ENCODE measurements at places on chromosomes 1 and 21.

- no peak for DNase-seq
Measured at GRCh38 chr1:246934765-246935164, 3.0 kb upstream of the AHCTF1 start.

DNA sequence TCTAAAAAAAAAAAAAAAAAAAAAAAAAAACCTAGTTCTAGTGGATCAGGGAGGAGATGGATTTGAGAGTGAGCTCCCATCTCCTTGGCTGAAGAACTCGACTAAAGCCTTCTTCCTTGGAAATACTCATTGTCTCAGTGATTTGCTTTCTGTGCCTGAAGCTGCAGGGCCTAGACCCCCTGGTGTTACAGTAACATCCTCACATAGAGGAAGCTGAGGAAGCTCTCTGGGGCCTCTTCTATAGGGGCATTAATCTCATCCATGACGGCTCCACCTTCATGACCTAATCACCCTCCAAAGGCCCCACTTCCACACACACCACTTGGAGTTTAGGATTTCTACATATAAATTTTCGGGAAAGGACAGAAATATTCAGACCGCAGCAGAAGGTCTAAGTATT lies 95.9 kb upstream of the ETS2 start:
- no peak for DNase-seq

DNA sequence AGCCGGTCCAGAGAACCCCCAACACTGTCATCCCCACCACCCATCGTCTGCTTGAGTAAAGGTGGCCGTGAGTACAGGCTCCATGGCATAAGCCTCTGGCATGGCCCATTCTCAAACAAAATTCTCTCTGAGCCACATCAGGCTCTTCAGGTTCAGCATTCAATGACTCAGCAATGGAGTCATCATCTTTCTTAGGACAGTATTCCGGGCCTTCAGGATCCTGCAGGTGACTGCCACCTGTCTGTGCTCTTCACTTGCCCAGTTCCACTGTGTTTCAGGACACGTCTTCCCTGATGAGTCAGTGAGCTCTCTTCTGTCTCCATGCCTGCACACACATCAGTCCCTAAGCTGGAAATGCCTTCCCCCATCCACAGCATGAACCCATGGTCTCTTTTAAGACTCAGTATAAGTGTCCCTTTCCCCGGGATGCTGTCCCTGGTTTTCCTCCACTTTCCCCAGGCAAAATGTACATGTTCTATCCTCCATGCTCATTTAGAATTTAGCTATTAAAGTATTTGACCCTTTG lies 81.1 kb upstream of the FGGY start:
- no peak for DNase-seq

DNA sequence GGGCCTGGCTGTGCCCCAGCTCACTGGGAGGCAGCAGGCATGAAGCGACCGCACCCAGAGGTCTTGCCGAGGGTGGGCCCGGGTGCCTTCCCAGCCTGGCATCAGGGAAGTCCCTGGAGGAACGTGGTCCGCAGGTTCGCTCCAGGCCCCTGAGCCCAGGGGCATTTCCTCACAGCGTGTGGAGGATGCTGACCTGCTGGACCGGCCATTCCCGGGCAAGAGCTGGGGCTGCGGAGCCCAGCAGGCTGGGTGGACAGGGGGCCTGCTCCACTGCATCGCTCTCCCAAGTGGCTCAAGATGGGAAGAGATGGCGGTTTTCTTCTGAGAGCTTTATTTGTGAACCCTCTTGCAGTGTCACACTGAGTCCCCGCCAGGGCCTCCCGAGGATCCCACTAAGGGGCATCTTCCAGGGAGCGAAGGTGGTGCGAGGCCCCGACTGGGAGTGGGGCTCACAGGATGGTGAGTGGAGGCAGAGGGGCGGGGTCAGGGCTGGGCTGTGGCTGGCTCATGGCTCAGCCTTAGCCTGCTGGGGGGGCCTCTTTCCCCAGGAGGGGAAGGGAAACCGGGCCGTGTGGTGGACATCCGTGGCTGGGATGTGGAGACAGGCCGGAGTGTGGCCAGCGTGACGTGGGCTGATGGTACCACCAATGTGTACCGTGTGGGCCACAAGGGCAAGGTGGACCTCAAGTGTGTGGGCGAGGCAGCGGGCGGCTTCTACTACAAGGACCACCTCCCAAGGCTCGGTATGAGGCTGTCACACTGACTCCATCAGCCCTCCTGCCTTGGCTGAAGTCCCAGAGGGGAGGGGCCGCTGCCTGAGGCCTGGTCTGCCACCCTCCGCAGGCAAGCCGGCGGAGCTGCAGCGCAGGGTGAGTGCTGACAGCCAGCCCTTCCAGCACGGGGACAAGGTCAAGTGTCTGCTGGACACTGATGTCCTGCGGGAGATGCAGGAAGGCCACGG lies 7.2 kb upstream of the MMP23B start:
- DNase-seq, result no peak

Measured in stimulated activated CD8-positive, alpha-beta memory T cell treated with anti-CD3 and anti-CD28 coated beads, Interleukin-7, amount 100 ng/mL, for 1 hour (primary cell).